ENCODE measurements at places on chromosomes 4 and X. TPM values are rescaled to one million over a fixed set of nuclear protein-coding genes. Genes with fewer than 3 reads are reported as not detected.

Gene PRDM8
- polyA plus RNA-seq: 1.0 TPM

Gene CASK
- 10.6 TPM for polyA plus RNA-seq

Gene GAGE12E
- not detected for polyA plus RNA-seq

Gene AVPR2
- 0.23 TPM for polyA plus RNA-seq

Gene TMEM150C
- 0.05 TPM for polyA plus RNA-seq

Gene LDOC1
- 238 TPM for polyA plus RNA-seq

Gene ING2
- polyA plus RNA-seq: 22.3 TPM

Gene CSN1S1
- polyA plus RNA-seq: not detected

Gene LAP3
- 36.9 TPM for polyA plus RNA-seq

DNA sequence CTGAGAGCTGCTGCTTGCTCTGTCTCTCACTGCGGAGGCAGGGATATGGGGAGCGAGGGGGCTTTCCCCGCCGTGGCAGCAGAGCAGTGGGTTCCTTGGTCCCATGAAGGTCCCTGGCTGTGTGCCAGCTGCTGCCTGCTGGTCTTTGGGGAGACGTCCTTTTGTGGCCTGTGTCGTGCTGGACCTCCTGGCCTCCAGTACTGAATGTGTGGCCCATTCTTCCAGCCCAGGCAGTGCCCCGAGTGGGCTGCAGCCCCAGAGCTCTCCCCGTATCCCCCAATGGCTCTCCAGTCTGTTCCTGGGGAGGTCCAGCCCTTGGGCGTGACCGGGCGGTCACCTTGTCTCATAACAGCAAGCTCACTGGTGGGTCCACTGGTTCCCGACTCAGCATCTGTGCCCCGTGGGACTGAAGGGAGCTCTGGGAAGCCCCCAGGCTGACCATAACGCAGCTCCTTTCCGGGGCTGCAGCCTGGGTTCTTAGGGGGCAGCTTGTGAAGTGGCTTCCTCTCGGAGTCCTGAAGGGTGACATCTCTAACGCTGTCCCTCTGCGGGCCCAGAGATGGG lies 115.6 kb downstream of the SMIM20 start:
- H3K36me3 ChIP-seq: no peaks in the 10 kb centered on the region
- H3K27ac ChIP-seq: no peak overlapping the region
- no peak overlapping the region for H3K4me3 ChIP-seq
- no peaks in the 10 kb centered on the region for H3K27me3 ChIP-seq
- DNase-seq: no peak

- H3K27ac ChIP-seq: no peak overlapping the region
- DNase-seq: no peak
- no peaks in the 10 kb centered on the region for H3K27me3 ChIP-seq
- no peaks in the 10 kb centered on the region for H3K4me1 ChIP-seq
- no peak overlapping the region for H3K4me3 ChIP-seq
Measured at GRCh38 chr4:158094413-158095134, 78.3 kb downstream of the GASK1B start.

DNA sequence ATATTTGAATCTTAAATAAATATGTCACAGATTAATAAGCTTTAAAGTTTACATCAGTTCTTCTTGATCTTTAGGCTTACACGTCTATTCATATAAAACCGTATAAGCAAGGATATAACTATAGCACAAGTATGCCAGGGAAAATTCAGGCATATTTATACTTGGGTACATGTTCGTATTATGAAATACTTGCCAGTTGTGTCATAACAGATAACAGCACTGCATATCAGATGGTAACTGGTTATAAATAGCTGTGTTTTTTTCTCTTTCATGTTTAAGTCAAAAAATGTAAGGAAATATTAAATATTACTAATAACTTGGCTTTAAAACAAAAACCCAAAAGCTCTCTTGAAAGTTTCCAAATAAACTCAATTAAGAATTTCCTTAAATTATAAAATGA lies 17.5 kb downstream of the BRWD3 start:
- no peak overlapping the region for H3K27ac ChIP-seq
- no peak overlapping the region for H3K4me3 ChIP-seq
- no peaks in the 10 kb centered on the region for H3K27me3 ChIP-seq

GRCh38 chrX:2485789-2486345 lies 14.9 kb downstream of the DHRSX start:
- no peaks in the 10 kb centered on the region for H3K36me3 ChIP-seq
- H3K4me1 ChIP-seq: no peaks in the 10 kb centered on the region
- no peaks in the 10 kb centered on the region for H3K27me3 ChIP-seq
- H3K4me3 ChIP-seq: no peak overlapping the region

DNA sequence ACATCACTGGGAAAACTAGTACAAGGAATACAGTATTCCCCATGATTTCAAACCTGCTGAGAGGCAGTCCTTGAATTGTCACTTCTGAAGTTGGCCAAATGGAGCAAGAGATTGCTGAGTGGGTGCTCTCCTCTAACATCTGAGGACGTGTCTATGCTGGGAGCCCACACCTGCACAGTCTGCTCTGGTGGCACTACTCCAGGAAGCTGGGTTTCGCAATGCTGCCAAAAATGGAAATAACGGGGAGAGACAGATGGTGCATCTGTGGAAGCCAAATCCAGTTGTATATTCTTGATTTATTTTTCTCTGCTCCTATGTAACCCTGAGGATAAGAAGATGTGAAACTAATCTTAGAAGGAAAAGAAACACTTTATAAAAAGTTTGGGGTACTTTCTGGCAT lies 240.1 kb upstream of the CTSO start:
- H3K27ac ChIP-seq: no peak overlapping the region
- H3K4me3 ChIP-seq: no peak overlapping the region
- no peaks in the 10 kb centered on the region for H3K27me3 ChIP-seq
- H3K36me3 ChIP-seq: no peaks in the 10 kb centered on the region
- H3K4me1 ChIP-seq: peaks cover 1% of the 10 kb centered on the region

GRCh38 chr4:141195095-141195707 lies 25.5 kb upstream of the ZNF330 start:
- no peaks in the 10 kb centered on the region for H3K27me3 ChIP-seq
- H3K36me3 ChIP-seq: no peaks in the 10 kb centered on the region
- H3K27ac ChIP-seq: no peak overlapping the region
- no peak overlapping the region for H3K4me3 ChIP-seq

GRCh38 chr4:106048250-106048971 lies 153.1 kb downstream of the NPNT start:
- H3K27ac ChIP-seq: peak overlapping the region; percentile 51
- H3K4me3 ChIP-seq: no peak overlapping the region
- peaks cover 3% of the 10 kb centered on the region for H3K4me1 ChIP-seq
- DNase-seq: no peak
- peaks cover 2% of the 10 kb centered on the region for H3K36me3 ChIP-seq

- peak overlapping the region; percentile 39 for H3K4me3 ChIP-seq
- DNase-seq: no peak
- no peaks in the 10 kb centered on the region for H3K4me1 ChIP-seq
- H3K27me3 ChIP-seq: no peaks in the 10 kb centered on the region
- no peak overlapping the region for H3K27ac ChIP-seq
Measured at GRCh38 chr4:108651014-108651791, 804 bp downstream of the OSTC start.

DNA sequence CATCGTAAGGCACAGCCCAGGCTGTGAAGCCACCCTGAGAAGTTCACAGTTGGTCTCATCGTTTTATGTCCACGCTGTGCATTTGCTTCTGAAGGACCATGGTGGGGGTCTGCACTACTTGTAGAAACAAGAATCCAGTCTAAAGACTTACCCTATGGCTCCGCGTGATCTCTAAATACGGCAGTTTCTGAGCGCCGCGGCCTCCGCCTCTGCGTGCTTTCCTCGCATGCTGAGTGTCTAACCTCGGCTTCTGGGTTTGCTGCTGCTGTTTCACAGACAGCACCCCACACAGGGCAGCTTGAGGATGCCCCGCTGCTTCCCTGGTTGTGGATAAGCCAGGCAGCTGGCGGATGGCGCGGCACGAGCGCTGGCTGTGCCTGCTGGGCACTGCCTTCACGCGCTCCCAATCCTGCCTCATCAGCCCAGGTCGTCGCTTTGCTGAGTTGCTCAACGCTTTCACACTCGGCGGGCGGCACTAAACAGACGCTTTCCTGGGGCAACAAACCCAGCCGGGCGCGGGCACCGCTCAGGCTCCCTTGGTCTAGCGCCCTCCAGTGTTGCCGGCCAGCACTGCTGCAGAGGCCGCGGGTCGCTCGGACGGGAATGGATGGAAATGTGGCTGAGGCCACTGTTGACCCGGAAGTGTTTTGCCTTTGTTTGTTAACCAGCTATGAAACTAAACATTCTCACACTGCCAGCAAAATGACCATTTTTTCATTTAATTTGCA lies 39.2 kb downstream of the FGFRL1 start:
- H3K36me3 ChIP-seq: no peaks in the 10 kb centered on the region
- no peak overlapping the region for H3K4me3 ChIP-seq
- peak; percentile 48 for DNase-seq
- H3K4me1 ChIP-seq: no peaks in the 10 kb centered on the region

GRCh38 chr4:86916392-86916791 lies 18.4 kb upstream of the AFF1 start:
- H3K4me1 ChIP-seq: no peaks in the 10 kb centered on the region
- H3K4me3 ChIP-seq: no peak overlapping the region
- H3K36me3 ChIP-seq: no peaks in the 10 kb centered on the region
- DNase-seq: no peak
- H3K27ac ChIP-seq: no peak overlapping the region

DNA sequence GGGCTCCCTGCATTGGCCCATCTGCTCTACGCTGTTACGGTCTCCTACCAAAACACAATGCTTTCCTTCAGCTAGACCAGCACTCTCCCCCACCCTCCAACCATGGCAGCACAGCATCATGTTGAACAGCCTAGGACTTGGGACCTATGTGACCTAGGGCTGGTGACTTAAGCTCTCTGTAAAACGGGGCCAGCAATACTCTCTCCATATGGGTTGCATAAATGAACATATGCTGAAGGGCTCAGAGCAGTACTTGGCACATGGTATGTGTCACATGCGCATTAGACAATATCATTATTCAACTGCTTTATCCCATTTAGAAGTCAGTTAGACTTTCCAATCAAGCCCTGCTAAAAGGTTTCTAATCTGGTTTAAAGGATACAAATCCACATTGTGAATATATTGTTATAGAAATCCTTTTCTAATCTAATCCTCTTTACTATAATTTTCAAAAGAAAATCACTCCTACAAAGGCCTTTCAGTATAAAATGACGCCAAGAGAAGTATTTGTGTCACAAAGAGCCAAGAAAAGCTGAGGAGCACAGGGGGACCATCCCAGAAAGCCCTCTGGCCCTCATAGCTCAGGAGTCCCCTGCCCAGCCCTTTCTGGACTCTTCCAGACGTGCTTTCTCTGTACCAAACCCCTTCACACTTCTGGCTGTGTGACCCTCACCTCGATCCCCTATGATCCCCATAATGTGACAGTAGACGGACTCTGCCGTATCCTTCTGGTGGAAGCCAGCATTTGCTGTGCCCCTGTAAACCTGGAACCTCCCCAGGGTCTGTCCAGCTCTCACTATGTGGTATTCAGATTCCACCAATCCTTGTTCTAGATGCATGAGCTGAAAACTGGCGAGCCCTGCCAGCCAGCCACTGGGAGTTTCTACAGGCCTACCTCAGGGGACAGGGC lies 42.3 kb downstream of the NSG1 start:
- H3K36me3 ChIP-seq: peaks cover 7% of the 10 kb centered on the region
- DNase-seq: no peak
- H3K27me3 ChIP-seq: no peaks in the 10 kb centered on the region
- H3K4me1 ChIP-seq: no peaks in the 10 kb centered on the region
- no peak overlapping the region for H3K27ac ChIP-seq

GRCh38 chr4:3207531-3208037 lies 41.4 kb upstream of the MSANTD1 start:
- no peaks in the 10 kb centered on the region for H3K4me1 ChIP-seq
- H3K27me3 ChIP-seq: no peaks in the 10 kb centered on the region
- H3K27ac ChIP-seq: no peak overlapping the region
- no peak for DNase-seq
- peaks cover 14% of the 10 kb centered on the region for H3K36me3 ChIP-seq

DNA sequence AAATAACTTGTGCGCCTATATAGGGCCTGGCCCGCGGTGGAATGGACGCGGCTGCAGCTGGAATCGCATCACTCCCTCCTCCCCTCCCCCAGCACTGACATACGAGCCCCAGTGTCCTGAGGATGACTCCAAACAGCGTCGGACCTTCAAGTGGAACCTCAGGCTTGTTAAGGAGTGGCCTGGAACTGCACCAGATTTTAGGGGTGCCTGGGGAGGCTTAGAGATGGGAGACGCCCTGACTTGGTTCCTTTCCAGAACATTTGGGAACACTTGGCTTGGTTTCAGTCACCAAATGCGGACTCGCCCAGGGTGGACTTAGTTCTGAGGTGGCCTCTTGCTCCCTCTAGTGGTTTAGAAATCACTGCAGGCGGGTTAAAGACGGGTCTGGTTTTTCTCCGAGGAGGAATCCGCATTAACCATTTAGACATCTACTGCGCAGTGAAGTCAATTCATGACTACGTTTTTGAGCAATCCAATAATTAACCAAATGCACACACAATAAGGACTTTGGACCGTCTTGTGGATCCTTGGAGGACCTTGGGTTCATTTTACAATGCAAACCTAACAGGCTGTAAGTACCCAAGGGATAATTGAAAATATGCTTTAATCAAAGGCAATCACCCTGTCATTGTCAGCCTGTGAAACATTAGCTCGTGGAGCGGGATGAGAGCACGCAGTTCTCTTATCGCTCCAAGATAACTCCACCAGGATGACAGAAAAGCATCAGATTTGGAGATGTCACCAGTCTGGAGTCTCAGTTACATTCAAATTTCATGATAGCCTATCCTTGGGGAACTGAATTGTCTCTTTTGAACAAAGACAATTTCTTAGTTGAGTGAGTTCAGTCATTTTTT lies 11.2 kb upstream of the PDGFRA start:
- H3K4me3 ChIP-seq: peak overlapping the region; percentile 36
- no peaks in the 10 kb centered on the region for H3K4me1 ChIP-seq
- H3K27ac ChIP-seq: peak overlapping the region; percentile 20
- DNase-seq: peak; percentile 82
- H3K36me3 ChIP-seq: no peaks in the 10 kb centered on the region

GRCh38 chr4:145931403-145931802 lies 7.2 kb downstream of the ZNF827 start:
- H3K4me1 ChIP-seq: peaks cover 4% of the 10 kb centered on the region
- no peak overlapping the region for H3K4me3 ChIP-seq
- no peak for DNase-seq
- H3K27ac ChIP-seq: no peak overlapping the region
- no peaks in the 10 kb centered on the region for H3K27me3 ChIP-seq

DNA sequence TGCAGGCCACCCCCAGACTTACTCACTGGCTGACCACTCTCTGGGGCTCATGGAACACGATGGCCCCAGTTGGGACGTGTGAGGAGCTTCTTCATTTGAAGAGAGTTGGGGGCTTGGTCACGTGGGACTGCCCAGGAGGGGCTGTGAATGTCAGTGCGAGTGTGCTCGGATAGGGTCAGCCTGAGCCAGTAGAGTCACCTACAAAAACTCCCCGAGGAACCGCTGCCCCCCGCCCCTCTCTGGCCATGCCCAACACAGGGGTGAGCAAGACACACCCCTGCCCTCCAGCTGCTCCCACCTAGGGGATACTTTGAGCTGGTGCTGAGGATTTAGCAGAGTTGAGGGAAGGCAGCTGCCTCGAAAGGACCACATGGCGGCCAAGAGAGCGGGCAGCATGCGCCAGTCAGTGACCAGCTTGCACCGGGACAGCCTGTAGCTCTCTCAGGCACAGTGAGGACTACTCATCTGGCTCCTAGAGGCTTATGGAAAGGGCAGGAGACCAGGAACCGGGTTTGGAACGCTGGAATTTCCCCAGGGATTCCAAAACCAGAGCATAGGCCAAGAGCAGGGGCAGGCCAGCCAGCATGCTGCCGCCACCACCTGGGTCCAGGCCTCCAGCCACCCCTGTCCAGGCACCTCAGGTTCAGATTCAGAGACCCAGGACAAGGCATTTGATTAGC lies 8.4 kb downstream of the PNMA6E start:
- no peak overlapping the region for H3K4me3 ChIP-seq
- H3K27me3 ChIP-seq: no peaks in the 10 kb centered on the region
- no peaks in the 10 kb centered on the region for H3K36me3 ChIP-seq
- no peak overlapping the region for H3K27ac ChIP-seq
- DNase-seq: no peak

All from aorta (tissue), 5 donors.